Naive thymus-derived CD8-positive, alpha-beta T cell (primary cell): ENCODE measurements at places on chromosomes 4 and X.

- no peak for DNase-seq
Measured at GRCh38 chr4:169167957-169168858, 102.5 kb downstream of the SH3RF1 start.

- DNase-seq: no peak
Measured at GRCh38 chrX:141279476-141279875, 37.2 kb upstream of the SPANXC start.

DNA sequence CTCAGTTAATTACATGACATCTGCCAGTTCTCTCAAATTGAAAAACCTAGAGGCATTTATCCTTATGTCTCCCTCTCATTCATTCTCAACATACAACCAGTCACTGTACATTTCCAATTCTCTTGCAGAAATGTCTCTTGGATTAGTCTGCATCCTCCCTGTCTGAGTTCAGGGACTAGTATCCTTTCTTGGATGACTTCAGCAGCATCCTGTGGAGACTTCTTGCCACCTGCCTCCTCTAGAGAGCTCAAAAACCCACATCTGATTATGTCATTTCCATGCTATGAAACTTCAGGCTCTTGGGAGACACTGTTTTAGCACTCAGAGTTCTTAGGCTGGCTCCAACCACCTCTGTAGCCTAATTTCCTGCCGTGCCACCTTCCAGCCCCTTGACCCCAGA is 515.1 kb upstream of the DIPK2B start:
- DNase-seq: no peak

DNA sequence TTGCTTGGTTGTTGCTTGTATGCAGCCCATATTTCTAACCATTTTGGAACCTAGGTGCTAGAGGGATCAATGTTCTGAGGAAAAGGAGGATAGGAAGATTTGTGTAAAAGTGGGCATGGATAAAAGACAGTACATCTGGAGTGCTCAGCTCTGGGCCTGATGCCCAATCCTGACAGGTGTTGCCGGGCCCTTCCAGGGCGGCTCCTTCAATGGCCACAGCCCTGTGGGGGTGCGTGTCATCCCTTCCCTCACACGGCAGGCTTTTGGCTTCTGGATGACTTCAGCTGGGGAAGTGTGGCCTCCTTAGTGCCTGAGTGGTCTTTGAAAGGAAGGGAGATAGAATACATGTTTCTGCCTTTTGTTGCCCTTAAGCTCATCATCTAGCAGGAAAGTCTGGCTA is 47.2 kb downstream of the NELFA start:
- no peak for DNase-seq

GRCh38 chr4:38803833-38804653 is 548 bp downstream of the TLR1 start:
- DNase-seq: no peak

GRCh38 chr4:38672397-38673129 is 8.6 kb downstream of the KLF3 start:
- DNase-seq: no peak

DNA sequence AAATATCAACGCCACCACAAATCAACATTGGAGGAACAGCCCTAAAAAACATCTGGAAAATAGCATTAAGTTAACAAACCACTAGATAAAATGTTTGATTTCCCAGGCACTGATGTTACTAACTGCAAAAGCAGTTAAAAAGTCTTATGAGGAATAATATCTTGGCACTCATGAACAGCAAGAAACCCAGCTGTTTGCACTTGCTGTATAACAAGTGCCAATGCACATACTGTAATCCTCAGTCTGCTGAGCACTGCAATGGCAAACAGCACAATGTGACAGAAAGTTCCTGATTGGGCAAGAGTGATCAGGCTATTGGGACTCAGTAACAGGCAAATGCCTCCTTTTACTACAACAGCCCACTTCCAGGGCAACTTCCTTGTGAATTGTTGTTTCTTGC is 20.8 kb upstream of the SEC24B start:
- DNase-seq: no peak

DNA sequence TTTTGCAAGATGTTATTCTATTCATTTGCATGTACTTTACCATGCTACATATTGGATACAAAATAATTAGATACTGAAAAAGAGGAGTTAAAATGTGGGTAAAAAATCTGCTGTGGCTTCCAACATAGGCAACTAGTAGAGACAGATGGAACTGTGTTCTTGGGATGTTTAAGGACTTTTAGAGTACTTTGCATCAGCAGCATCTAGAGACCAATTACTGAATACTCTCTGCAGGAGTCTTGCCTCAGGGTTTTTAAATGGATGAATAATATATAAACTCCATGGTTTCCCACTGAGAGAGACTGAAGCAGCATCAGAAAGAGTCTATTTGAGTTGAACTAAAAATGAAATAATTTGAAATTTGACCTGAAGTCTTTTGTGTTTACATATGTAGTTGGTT is 676.7 kb downstream of the GALNTL6 start:
- DNase-seq: no peak

- DNase-seq: no peak
Measured at GRCh38 chr4:102564399-102565059, 63.4 kb downstream of the NFKB1 start.

DNA sequence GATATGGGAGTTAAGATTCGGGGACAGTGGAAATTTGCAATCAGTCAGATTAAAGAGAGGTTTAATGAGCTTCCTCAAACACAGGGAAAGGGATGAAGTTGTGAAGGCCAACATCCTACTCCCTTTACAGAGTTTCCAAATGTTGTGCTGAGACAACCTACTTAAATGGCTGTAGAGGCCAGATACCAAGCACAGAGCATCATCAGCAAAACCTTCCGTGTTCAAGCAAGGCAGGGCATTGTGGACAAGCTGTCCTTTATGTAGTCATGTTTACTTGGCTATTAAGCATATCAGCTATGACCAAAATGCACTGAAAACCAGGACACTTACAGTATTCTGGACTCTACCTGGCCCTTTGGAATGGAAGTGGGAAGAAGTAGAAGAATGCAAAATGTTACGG is 197.3 kb downstream of the DMD start:
- no peak for DNase-seq

DNA sequence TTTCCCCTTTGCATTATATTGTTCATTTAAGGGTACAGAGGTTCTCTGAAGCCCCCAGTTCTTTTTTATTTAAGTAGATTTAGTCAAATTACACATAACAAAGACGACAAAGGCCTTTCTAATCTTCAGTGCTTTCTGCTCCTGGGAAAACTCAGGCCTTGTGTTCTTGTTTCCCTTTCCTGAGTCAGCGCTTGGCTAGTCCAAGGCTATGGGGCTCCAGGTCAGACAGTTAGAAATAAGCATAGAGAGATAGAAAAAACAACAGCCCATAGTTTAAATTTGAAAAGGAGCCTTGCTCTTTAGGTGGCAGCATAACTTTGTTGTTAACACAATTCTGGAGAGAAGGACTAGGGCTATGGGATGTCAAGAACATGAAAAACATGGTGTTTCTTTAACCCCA is 97.3 kb downstream of the PPP1R2C start:
- no peak for DNase-seq

GRCh38 chr4:112352736-112353135 is 55.6 kb downstream of the ALPK1 start:
- DNase-seq: no peak

DNA sequence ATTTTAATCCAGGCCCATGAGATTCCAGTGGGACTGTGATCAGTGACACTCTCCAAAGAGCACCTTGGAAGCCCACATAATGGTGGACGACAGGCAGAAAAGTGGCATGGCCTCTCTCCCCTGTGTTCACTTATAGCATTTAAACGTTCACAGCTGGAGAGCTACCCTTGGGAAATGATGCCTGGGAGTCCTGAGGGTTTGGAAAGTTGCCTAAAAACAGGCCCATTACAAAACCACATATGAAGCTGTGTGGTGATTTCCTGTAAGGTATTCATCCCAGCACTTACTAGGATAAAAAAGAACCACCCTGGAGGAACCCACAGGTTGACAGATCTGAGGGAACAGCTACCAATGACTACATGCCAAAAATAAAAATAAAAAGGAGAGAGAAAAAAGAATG is 193.2 kb downstream of the RASL11B start:
- DNase-seq: no peak
